ENCODE measurements at places on chromosomes 11 and 22.

DNA sequence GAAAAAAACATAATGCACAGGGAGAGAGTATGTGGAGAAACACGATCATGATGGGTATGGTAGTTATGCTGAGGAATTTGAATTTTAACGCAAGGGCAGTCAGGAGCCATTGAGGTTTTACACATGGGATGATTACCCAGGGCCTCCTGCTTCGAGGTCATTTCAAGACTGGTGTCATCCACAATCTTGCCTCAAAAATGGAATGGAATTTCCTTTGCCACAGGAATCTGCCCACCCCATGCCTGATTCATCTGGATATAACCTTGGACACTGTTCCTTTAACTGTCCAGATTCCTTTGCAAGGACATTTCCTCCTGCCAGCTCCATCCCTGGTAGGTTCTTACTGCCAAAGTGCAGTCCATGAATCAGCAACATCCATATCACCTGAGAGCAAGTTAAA is 655.9 kb upstream of the TENM4 start:
- no peak for DNase-seq
- H3K4me3 ChIP-seq: no peak overlapping the region
- H3K27ac ChIP-seq: no peak overlapping the region
- H3K36me3 ChIP-seq: no peaks in the 10 kb centered on the region

DNA sequence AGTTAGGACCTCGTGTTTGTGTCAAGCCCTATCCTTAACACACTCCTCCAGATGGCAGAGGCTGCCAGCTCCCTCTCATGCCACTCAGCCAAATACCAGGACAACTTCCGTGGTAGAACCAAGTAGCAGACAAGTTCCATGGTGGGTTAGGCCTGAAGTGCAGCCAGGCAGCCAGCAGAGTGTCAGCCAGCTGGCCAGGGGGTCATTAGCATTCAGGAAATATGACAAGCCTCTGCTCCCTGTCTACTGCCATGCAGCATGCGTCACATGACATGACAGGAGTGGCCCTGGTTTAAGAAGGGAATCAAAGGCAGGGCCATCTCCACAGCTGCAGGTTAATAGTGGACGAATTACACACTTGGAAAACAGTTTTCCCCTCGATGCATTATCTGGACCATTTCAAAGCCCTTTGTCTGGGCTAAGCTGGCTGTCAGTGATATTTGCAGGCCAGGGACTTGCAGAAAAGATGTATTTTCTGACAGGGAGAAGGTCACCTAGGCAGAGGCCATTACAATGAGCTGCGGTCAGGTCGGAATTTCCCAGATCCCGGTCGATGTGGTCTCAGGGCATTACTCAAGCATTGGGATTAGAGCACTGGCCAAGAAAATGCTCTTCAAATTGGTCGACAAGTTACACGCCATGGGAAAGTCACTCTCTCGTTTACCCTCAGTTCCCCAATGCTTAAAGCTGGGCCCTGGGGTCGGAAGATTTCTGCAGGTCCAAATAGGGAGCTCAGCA is 461.7 kb upstream of the CADM1 start:
- no peak for DNase-seq
- no peaks in the 10 kb centered on the region for H3K27me3 ChIP-seq
- H3K4me1 ChIP-seq: no peaks in the 10 kb centered on the region
- H3K36me3 ChIP-seq: no peaks in the 10 kb centered on the region

GRCh38 chr11:375065-376025 is 6.0 kb downstream of the B4GALNT4 start:
- no peak overlapping the region for H3K27ac ChIP-seq
- H3K27me3 ChIP-seq: peaks cover 10% of the 10 kb centered on the region
- H3K36me3 ChIP-seq: peaks cover 5% of the 10 kb centered on the region

DNA sequence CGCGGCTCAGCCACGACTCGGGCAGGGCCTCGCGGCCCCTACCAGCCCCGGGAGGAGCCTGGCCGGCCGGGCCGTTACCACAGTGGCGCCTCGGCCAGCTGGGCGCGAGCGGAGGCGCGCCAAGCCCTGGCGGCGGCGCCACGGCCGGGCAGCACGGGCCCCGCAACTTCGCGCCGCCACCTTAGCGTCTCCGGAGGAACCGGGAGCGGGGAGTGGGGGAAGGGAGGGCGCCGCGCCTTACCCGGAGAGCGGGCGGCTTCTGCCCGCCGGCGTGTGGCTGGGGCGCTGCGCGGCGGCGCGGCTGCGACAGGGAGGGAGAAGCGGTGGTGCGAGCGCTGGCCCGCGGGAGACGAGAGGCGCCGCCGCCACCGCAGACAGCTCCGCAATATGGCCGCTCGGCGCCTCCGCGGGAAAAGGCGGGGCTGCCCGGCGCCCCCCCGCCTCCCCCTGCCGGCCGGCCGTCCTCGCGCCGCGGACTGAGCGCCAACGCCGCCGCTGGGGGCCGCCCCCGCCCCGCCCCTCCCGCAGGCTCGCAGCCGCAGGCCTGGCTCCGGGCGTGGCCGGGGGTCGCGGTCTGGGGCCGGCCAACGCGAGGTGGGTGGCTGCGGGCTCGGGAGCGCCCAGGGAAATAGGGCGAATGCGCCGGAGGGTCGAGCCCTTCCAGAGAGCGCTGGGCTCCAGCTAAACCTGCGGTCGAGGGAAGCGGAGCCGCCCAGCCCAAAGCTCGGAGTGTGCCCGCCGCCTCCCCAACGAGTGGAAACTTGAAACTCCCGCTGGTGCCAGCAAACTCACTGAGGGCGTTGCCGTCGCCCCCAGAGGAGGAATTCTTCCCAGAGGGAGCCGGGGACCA is at the start of gene RDX:
Gene RDX, minus strand, starts transcription at position 389 of the 850 bp plus-strand sequence. CDS start 16,922 bp downstream, outside the sequence.
- H3K4me1 ChIP-seq: peaks cover 49% of the 10 kb centered on the region
- H3K27ac ChIP-seq: peak within 1 kb of the TSS; percentile 86
- DNase-seq: peak; percentile 55
- H3K4me3 ChIP-seq: peak within 1 kb of the TSS; percentile 86
- no peaks in the 10 kb centered on the region for H3K27me3 ChIP-seq
- peaks cover 8% of the 10 kb centered on the region for H3K36me3 ChIP-seq

DNA sequence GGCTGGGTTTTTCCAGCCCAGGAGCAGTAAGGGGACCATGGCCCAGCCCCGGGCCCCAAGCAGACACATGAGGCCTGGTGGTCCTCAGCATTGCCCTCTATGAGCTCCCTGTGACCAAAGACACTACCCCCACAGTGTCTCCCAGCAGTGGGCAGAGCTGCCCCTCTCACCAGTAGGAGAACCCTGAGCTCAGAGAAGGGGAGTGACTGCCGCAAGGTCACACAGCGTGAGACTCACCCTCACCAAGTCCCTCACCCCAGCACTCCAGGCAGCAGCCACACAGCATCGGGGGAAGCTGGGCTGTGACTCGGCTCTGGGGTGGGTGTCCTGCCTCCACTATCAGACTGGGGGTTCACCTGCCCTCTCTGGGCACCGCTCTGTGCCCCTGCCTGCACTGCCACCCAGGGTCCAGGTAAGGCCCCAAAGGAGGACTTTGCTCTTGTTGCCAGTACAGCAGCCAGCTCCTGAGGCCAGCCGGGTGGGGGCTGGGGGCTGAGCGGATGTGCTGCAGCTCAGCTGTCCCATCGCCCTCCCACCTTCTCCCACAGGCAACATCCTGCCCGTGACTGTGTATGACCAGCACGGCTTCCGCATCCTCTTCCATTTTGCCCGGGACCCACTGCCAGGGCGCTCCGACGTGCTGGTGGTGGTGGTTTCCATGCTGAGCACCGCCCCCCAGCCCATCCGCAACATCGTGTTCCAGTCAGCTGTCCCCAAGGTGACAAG is 7.9 kb upstream of the SH3BP1 start:
- DNase-seq: peak; percentile 25
- H3K27me3 ChIP-seq: no peaks in the 10 kb centered on the region
- peaks cover 76% of the 10 kb centered on the region for H3K4me1 ChIP-seq
